ENCODE measurements at places on chromosomes 12 and 14. TPM values are rescaled to one million over a fixed set of nuclear protein-coding genes. Genes with fewer than 3 reads are reported as not detected.

Gene SLCO1A2
- total RNA-seq, result not detected

Gene RTL1
- not detected for total RNA-seq

Gene SLC39A9
- 39.0 TPM for total RNA-seq

Gene ACVRL1
- total RNA-seq, result 53.6 TPM

Gene RILPL2
- 13.7 TPM for total RNA-seq

Gene AICDA
- not detected for total RNA-seq

Gene CLMN
- 15.8 TPM for total RNA-seq

Gene CIDEB
- total RNA-seq, result 12.2 TPM

Gene AQP6
- total RNA-seq, result not detected

Gene ACOT6
- total RNA-seq, result not detected

DNA sequence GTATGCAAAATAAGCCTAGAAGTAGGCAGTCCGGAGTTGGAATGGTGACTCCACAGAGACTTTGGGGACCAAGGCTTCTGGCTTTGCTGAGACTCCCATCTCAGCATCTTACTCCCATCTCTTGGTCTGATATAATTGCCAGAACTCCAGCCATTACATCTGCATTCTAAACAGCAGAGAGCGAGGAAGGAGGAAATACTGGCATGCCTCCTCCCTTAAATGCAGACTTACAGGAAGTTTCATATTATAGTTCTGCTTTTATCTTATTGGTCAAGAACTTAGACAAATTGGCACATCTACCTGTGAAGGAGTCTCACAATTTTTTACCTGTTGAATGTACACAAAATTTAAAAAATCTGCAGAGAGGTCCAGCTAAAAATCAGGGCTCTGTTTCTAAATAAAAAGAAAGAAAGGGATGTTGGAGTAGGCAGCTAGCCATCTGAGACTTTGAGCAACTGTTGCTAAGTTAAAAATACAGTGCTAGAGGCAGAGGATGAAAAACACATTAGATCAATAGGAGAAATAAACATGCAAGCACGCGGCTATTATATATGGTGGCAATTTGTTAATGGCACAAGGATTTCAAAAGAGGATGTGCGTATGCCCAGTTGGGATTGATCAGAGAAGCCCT, 209.9 kb upstream of the HMGA2 start:
- H3K27ac ChIP-seq, result no peak overlapping the region
- no peaks in the 10 kb centered on the region for H3K27me3 ChIP-seq
- no peak overlapping the region for H3K4me3 ChIP-seq
- no peaks in the 10 kb centered on the region for H3K4me1 ChIP-seq
- H3K36me3 ChIP-seq, result no peaks in the 10 kb centered on the region

DNA sequence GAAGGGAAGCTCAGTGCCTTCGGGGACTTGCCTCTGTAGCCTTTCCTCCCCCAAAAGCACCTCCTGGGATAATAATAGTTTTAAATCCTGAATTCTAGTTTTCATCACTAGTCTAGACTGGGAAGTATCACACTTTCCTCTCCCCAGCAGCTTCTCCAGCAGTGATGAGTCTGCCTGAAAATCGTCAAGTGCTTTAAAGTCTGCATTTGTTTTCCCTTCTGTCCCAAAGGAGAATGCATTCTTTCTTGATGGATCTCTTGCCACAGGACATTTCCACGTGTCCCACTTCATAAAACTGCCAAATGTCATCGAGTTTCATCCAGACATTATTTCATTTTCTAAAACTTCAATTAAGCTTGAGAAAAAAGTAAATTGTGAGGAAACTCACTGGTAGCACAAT, 15.0 kb downstream of the CSRP2 start:
- no peak overlapping the region for H3K27ac ChIP-seq
- H3K4me1 ChIP-seq, result no peaks in the 10 kb centered on the region
- H3K4me3 ChIP-seq, result no peak overlapping the region
- DNase-seq, result no peak

DNA sequence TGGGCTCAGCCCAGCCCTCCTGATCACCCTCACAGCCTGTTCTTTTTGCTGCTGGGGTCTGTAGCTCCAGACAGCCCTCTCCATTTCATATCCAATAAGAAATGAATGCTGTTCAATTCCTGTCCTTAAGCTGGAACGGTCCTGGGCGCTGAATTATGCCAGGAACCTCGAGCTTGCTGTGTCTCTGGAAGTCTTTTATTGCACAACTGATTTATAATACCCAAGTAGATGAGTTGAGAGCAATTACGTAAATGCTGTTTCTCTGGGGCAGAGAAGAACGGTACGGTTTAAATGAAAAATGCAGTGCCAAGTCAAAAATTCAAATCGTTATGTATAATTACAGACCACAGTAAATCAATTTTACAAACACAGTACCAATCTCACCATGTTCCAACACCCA, 161.0 kb downstream of the SAMD4A start:
- no peaks in the 10 kb centered on the region for H3K27me3 ChIP-seq
- no peak for DNase-seq
- H3K4me1 ChIP-seq, result peaks cover 17% of the 10 kb centered on the region
- no peaks in the 10 kb centered on the region for H3K36me3 ChIP-seq
- H3K4me3 ChIP-seq, result no peak overlapping the region
- H3K27ac ChIP-seq, result no peak overlapping the region

DNA sequence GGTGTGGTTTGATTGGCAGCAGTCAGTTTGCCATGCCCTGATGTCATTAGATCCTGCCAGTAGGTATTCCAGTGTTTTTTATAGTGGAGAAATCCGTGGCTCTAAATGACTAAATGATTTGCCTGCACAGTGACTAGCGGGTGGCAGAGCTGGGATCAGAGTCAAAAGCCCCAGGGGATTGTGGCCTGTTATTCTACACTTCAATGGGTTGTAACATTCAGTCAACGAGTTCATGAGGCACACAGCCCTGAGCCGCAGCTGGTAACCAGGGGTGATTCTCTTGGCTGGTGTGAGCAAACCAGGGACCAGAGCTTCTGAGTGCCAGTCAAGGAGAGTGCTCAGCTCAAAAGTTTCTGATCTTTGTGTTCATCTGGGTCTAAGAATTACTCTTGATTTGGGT, 1.8 kb downstream of the MYH6 start:
- H3K36me3 ChIP-seq, result no peaks in the 10 kb centered on the region
- H3K4me3 ChIP-seq, result no peak overlapping the region
- no peak for DNase-seq

DNA sequence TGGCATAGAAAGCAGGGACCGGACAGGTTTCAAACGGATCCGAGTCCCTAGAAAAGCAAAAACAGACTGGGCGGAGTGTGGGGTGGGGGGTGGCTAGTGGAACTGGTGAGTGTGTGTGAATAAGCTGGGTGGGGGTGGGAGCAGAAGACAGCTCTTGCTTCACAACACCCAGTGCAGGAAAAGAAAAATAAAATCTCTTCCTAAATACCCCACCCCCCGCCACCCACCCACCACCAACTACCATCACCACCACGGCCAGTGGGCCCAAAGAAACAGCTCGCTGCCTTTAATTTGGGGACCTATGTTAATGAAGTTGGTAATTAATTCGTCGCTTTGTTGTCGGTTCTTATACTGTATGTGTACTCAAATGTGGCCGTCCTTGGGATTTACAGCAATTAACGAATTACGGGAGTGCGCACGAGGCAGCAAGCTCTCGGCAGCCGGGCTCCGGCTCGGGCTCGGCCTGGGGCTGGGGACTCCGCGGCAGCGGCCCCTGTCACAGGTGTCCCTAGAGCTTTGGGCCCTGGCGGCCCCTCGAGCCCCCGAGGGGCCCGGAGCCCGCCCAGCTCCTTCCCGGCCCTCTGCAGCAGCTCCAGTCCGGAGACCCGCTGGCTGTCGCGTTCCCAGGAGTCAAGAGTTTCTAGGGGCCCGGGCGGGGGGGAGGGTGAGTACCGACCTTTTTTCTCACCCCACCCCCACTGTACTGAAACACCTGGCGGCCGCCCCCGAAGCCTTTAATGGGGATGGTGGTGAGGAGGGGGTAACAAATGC, 1.5 kb upstream of the OTX2 start:
- no peak overlapping the region for H3K27ac ChIP-seq
- no peaks in the 10 kb centered on the region for H3K4me1 ChIP-seq
- no peak for DNase-seq
- H3K27me3 ChIP-seq, result peaks cover 6% of the 10 kb centered on the region

- H3K27me3 ChIP-seq, result no peaks in the 10 kb centered on the region
- no peaks in the 10 kb centered on the region for H3K36me3 ChIP-seq
- DNase-seq, result peak; percentile 80
- peak overlapping the region; percentile 74 for H3K4me3 ChIP-seq
- peaks cover 5% of the 10 kb centered on the region for H3K4me1 ChIP-seq
- peak overlapping the region; percentile 72 for H3K27ac ChIP-seq
Measured at GRCh38 chr12:106956048-106956578, 406 bp downstream of the TMEM263 start.

- no peak overlapping the region for H3K4me3 ChIP-seq
Measured at GRCh38 chr14:88961214-88961613, 136.8 kb downstream of the TTC8 start.

DNA sequence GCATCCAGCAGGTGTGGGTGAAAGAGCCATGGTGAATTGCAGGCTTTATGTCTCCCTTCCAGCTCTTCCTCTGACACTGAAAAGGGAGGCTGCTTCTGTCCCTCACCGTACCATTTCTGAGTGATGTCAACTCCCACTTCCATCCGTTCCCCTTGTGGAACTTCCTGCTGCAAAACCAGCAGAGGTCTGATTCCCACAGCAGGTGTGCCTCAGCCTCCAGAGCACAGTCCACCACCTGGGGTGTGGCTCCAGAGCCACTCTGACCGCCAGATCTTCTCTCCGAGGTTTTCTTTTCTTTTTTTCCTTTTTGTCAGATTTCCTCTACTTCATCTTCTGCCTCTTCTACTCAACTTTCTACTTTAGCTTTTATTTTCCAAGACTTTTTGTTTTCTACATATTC, 62.7 kb downstream of the CDC42BPB start:
- DNase-seq, result no peak
- H3K4me1 ChIP-seq, result no peaks in the 10 kb centered on the region
- no peak overlapping the region for H3K4me3 ChIP-seq
- H3K27me3 ChIP-seq, result no peaks in the 10 kb centered on the region

DNA sequence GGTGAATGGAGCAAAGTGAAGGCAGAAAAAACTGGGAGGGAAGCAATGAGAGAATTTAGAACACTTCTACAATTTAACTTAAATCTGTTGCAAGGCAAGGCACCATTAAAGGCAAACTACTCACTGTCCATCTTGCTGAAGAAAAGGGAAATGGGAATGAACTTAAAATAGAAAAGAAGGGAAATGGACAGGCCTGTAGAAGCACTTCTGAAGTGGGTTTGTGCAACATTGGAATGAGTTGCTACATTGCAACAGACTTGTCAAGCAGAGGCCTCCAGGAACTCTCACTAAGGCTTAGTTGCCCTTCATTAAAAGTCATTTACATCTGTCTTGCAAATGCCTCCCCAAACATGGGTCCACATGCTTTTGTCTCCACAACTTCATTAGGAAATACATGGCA, 13.7 kb upstream of the OR10AD1 start:
- H3K4me1 ChIP-seq, result no peaks in the 10 kb centered on the region
- H3K27me3 ChIP-seq, result no peaks in the 10 kb centered on the region
- no peak overlapping the region for H3K27ac ChIP-seq

- no peak overlapping the region for H3K4me3 ChIP-seq
- H3K4me1 ChIP-seq, result peaks cover 8% of the 10 kb centered on the region
- H3K27me3 ChIP-seq, result no peaks in the 10 kb centered on the region
- H3K27ac ChIP-seq, result no peak overlapping the region
- H3K36me3 ChIP-seq, result peaks cover 2% of the 10 kb centered on the region
Measured at GRCh38 chr14:103418481-103418818, 33.2 kb downstream of the MARK3 start.

GRCh38 chr12:62525271-62525670, 58.6 kb downstream of the MON2 start:
- H3K27me3 ChIP-seq, result no peaks in the 10 kb centered on the region
- H3K4me3 ChIP-seq, result no peak overlapping the region
- DNase-seq, result no peak
- H3K27ac ChIP-seq, result no peak overlapping the region

- H3K4me3 ChIP-seq, result no peak overlapping the region
- H3K4me1 ChIP-seq, result no peaks in the 10 kb centered on the region
- H3K27me3 ChIP-seq, result no peaks in the 10 kb centered on the region
- no peak overlapping the region for H3K27ac ChIP-seq
- H3K36me3 ChIP-seq, result no peaks in the 10 kb centered on the region
Measured at GRCh38 chr14:24438223-24439097, 4.1 kb downstream of the SDR39U1 start.

DNA sequence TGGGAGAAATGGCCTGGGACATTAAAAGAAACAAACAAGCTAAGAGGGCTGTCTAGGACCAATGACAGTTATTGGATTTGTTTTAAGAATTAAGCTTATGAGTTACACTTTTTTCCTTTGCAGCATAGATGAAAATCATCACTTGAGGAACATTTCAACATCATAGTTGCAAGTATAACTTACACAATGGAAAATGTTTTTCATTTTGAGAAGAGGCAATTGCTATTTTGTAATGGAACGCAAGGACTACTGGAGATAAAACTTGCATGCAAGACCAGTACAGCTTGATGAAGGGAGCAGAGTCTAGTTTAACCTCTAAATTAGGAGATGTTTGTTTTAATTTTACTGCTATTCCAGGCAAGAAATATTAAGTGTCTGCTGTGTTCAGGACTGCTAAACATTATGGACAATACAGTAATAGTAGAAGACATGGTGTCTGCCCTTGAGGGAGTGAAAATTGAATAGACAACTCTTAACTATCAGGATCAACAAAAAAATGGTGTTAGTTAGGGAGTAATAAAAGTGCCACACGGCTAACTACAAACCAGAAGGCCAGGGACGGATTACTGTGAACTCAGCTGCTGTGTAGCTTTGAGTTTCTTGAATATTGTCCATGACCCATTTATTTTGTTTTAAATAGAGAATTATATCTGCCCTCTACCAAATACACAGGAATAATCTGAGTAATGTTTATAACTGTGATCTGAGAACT, 374.5 kb downstream of the RAD51B start:
- no peak overlapping the region for H3K27ac ChIP-seq
- H3K36me3 ChIP-seq, result no peaks in the 10 kb centered on the region
- no peak for DNase-seq
- H3K27me3 ChIP-seq, result no peaks in the 10 kb centered on the region
- peaks cover under 1% of the 10 kb centered on the region for H3K4me1 ChIP-seq

- no peak overlapping the region for H3K27ac ChIP-seq
- no peak overlapping the region for H3K4me3 ChIP-seq
Measured at GRCh38 chr12:23222801-23223200, 597.8 kb downstream of the ETNK1 start.

DNA sequence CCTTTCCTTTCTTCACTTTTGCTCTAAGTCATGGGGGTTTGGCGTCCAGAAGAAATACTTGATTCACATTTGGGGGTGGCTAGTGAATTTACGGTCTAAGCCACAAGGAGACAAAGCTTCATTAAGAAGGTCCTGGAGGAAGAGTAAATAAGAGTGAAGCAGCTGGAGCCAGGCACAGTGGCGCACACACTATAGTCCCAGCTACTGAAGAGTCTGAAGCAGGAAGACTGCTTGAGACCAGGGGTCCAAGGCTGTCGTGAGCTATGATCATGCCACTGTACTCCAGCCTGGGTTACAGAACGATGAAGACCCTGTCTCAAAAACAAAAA, 23.3 kb downstream of the ACTN1 start:
- no peaks in the 10 kb centered on the region for H3K36me3 ChIP-seq
- peaks cover 7% of the 10 kb centered on the region for H3K4me1 ChIP-seq
- H3K27me3 ChIP-seq, result no peaks in the 10 kb centered on the region
- peak; percentile 17 for DNase-seq
- H3K4me3 ChIP-seq, result no peak overlapping the region

- no peak overlapping the region for H3K4me3 ChIP-seq
- no peak for DNase-seq
- no peak overlapping the region for H3K27ac ChIP-seq
Measured at GRCh38 chr14:50489851-50490250, 42.5 kb downstream of the MAP4K5 start.
